DMS153 (cell line): ENCODE measurements at places on chromosomes 1 and 21.

DNA sequence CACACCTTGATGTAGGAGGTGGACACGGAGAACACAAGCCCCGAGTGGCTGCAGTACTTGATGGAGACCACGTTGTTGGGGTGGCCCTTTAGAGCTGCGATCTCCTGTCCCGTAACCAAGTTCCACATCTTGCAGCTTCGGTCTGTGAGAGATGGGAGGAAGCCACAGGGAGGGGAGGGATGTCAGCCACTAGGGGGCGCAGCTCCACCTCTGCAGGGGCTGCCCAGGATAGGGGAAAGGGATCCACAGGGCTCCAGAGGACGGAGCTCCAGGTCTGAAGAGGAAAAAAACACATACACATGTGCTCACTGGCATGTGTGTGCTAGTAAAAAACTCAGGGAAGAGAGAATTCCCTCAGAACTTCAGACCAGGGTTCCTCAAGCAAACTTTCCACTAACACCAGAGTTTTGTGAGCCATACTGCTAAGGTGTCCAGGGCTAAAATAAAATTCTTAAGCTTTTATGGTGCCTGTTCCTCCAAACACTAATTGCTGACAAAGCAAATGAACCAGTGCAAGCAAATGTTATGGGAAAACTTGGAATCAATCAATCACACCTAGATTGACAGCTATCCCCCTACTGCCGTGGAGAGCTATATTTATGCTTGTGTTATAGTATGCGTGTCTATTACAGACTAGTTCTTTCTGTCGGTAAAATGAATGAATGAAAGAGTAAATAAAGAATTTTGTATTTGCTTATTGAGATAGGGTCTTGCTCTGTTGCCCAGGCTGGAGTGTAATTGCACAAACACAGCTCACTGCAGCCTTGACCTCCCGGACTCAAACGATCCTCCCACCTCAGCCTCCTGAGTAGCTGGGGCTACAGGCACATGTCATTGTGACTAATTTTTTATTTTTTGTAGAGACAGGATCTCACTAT lies 43.7 kb downstream of the KIF21B start:
- DNase-seq: peak; percentile 38

DNA sequence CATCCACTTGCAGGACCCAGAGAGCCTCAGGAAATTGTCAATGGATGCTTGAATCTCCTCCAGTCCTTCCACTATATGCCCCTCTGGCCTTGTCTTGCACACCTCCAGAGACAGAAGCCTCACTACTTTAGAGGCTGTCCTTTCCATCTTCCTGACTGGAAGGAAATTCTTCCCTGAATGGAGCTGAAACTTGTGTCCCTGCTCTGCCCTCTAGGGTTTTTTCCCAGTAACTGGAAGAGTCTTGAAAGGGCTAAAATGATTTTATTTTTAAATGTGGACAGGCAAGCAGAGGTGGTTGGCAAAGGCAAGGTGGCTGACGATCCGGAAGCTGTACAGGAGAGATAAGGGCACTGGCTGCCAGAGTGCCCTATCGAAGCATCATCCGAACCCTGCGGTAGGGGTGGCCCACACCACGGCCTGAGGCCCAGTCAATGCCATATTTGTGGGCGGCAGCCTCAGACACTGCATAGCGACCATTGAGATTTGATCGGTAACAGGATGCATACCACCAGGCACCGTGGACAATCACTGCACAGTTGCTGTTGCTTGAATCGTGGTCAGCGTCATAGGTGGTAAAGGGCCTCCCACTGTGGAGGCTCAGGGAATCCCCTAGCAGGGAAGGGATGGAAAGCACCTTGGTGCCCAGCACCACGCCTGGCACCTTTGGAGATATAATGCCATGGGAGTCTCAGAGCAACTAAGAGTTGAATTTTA lies 2.3 kb upstream of the MAP3K6 start:
- no peak for DNase-seq

DNA sequence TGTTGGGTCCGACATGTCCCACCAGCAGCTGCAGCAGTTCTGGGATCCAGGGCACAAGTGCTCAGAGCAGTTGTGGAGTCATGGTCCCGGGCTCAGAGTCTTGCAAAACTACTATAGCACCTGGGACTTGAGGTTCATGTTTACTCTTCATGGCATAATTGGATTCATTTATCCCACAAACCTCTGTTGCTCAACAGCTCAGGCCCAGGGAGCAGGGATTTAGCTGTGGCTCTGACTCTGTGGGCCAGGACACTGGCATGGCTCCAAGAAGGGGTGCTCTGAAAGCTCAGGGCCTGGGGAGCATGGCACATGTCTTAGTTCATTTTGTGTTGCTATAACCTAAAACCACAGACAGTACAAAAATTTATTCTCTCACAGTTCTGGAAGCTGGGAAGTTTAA lies 626.7 kb upstream of the ADGRL2 start:
- DNase-seq: no peak

- peak; percentile 100 for DNase-seq
These were observed 504.7 kb downstream of the NUF2 start for GRCh38 chr1:163826500-163826899.

DNA sequence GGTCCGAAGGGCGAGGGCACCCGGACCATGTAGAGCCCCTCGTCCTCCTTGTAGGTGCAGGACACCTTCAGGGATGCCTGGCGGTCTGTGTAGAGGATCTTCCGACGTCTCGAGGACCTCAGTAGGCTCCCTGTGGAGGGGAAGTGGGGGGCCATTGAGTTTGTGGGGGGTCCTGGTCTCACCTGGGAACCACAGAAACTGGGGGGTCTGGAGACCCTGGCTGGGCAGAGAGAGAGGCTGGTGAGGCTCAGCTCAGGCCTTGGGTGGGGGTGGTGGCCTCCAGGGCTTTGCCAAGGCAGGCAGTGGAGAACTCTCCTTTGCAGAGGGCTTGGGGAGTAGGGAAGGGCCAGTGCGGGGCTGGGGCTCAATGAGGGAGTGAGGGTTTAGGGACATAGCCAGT lies 19.0 kb downstream of the MYOM3 start:
- no peak for DNase-seq
